ENCODE measurements at places on chromosomes 13 and 19. TPM values are rescaled to one million over a fixed set of nuclear protein-coding genes. Genes with fewer than 3 reads are reported as not detected.

ZNF681 gene
- total RNA-seq: 3.5 TPM

- DNase-seq: no peak
Observed at GRCh38 chr19:54294539-54294938, 13.6 kb upstream of the LILRB2 start.

DNA sequence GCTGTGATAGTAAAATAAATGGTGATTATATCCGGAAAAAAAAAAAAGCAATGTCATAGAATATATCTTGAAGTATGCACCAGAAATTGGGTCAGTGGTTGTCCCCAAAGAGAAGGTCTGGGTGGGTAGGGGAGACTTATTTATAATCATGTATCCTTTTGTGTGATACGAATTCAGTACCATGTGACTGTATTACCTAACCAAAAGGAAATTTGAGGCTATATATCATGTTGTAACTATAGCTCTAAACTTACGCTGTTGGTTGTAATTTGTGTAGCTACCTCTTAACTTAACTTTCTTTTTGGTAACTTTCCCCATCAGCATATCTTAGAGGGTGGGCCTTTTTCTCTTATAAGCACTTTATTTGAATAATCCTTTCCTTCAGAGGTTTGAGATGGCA, 25.2 kb upstream of the KCTD4 start:
- DNase-seq: no peak

DNA sequence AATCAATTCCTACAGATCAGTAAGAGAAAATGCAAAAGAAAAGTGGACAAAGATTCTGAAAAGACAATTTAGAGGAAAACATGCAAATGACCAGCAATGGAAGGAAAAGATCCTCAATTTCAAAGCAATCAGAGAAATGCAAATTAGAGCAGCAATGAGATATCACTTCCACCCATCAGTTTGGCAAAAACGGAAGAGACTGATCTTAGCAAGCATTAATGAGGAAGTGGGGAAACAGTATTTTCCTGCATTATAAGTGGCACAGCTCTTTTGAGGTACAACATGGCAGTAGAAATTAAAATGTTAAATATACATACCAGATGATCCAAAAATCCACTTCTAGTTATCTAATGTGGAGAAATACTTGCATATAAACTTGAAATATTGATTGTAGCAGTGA, 69.1 kb upstream of the SLC7A1 start:
- no peak for DNase-seq

ASPDH gene
- total RNA-seq: not detected

DNA sequence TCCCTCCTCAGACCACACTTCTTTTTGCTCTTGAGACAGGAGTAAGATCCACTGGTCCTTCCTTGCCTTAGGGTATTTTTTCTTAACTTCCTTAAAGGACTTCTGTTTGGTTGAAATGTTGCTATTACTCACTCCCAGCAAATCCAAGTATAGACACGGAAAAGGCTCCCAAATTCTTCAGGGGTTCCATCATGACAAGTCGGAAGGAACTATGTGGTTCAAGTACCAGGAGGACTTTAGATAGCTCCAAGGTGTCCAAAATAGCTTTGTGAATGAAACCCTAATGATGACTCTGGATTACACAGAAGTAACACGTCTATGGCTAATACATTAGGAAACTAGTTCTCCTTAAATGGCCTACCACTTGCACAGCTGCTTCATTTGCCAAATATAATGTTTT, 238.7 kb downstream of the KCTD12 start:
- DNase-seq: no peak

ANGPTL4 gene
- 7.4 TPM for total RNA-seq

ZNF324 gene
- 12.3 TPM for total RNA-seq

GRCh38 chr19:6412447-6413091, 12.0 kb downstream of the KHSRP start:
- no peak for DNase-seq

MYPOP gene
- total RNA-seq: 7.3 TPM

KLF5 gene
- total RNA-seq: 1.3 TPM

ZNF506 gene
- total RNA-seq: 13.2 TPM

GRCh38 chr19:45180936-45181335, 2.4 kb downstream of the BLOC1S3 start:
- DNase-seq: no peak

DNA sequence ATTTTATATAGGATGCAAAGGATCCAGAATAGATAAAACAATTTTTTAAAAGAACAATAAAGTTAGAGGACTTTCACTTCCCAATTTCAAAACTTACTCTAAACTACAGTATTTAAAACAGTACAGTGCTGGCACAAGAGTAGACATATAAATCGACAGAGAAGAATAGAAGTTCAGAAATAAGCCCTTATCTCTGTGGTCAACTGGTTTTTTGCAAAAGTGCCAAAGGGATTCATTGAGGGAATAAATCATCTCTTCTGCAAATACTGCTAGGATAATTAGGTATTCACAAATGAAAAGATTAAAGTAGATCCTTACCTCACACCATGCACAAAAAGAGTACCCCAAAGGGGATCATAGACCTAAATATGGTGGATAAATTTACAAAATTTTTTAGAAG, 431.0 kb upstream of the HTR2A start:
- no peak for DNase-seq

NKG7 gene
- total RNA-seq: 332 TPM

- DNase-seq: no peak
Observed at GRCh38 chr13:33180122-33180804, 105.3 kb downstream of the STARD13 start.

DNA sequence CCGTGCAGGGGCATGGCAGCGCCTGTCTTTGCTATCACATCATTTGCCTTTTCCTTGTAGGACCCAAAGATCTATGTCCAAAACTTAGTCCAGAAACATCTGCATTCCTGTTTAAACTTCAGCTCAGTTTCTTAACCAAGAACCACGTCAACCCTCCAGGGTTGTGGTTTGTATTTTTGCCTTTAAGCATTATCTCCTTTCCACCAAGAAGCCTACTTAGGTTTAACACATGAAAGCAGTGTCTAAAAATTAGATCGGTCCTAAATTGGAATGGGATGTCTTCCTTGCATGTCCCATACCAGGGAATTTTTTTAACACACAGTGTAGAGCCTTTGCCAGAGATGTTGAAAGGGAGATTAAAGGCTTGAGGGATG, 38.8 kb downstream of the DHRS12 start:
- DNase-seq: no peak

DNA sequence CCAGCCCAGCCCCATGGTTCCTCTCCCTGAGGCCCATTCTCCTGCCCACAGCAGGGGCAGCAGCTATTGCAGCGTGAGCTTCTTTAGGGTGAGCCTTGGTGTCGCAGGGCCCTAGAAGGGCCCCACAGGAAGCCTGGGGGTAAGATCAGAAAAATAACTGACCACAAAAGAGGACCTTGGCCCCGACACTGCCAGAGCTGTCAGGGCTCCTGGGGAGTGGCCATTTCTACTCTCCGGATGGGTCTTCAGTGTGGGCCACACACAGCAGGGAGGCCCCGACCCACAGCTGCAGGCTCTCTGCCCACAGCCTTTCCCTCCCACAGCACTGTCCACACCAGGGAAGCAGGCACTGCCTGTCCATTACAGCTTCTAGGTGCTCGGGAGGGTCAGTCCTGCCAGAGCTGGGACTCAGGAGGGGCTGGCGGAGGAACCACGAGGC, 3.5 kb upstream of the SIGLEC8 start:
- DNase-seq: no peak

- DNase-seq: no peak
Observed at GRCh38 chr13:30156270-30156669, 151.1 kb downstream of the KATNAL1 start.

RDH8 gene
- not detected for total RNA-seq

DNA sequence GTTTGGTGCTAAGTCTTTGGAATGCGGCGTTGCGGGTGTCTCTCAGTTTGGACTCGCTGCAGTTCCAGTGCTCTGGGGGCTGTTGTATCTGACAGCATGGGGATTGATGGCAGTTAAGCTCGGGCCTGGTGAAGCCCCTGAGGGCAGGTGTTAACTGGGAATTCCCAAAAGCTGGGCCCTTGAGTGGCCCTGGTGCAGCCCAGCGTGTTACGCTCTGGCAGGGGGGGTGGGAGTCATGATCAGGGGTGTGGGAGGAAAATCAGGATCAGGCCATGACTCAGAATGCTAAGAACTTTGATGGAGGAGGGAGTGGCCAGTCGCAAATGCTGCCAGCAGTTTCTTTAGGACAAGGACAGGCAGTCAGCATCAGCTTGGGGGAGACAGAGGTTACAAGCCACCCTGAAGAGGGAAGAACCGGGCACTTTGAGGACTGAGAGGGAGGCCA, 19.6 kb downstream of the AP2A1 start:
- no peak for DNase-seq

Data from activated T-helper 2 cell treated with anti-CD3 and anti-CD28 coated beads, Interferon-gamma antibody, Interleukin-2, Interleukin-4, amounts not matched to agents 10 μg/mL and 5 μg/mL and 100 μg/mL, durations not matched to agents 14 hours and 24 hours and 36 hours (primary cell).